Type B pancreatic cell (in vitro differentiated cells): ENCODE measurements at places on chromosomes 1 and 21. TPM values are rescaled to one million over a fixed set of nuclear protein-coding genes. Genes with fewer than 3 reads are reported as not detected.

AK5 gene
- total RNA-seq, result 1.0 and 3.4 TPM in 2 replicates

GRCh38 chr1:214455479-214455878 is 95.9 kb downstream of the PTPN14 start:
- DNase-seq, result no peak
- peaks cover 8% of the 10 kb centered on the region for H3K36me3 ChIP-seq
- H3K27ac ChIP-seq, result no peak overlapping the region
- no peak overlapping the region for H3K4me3 ChIP-seq

GNG4 gene
- total RNA-seq, result 28.5 and 64.2 TPM in 2 replicates

KDM1A gene
- 98.8 and 155 TPM in 2 replicates for total RNA-seq

DNA sequence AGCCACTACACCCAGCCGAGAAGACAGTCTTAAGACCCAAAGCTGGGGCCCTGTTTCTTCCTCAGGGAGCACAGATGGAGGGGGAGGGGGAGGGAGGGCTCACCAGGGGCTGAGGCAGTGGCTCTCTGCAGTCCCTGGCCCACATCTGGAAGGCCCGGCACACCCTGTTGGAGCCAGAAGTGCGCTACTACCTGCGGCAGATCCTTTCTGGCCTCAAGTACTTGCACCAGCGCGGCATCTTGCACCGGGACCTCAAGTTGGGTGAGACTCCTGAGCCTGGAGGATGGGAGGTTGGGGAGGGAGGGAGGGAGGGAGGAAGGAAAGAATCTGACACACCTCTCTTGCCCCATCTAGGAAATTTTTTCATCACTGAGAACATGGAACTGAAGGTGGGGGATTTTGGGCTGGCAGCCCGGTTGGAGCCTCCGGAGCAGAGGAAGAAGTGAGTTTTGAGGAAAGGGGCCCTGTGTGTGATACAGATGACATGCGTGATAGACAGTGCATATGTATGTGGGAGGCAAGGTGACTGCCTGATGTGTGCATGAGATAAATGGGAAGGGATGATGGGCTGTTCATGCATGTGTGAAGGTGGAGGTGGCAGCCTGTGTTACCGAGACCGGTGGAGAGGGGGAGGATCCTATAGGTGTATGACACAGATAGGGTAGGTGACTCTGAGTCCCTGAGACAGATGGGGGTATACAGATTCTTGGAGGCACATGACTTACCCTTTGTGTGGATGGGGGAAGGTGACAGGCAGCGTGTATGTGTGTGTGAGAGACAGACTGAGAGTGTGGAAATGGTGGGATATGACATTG is 1.5 kb downstream of the PLK3 start:
- no peak for DNase-seq
- peak overlapping the region; percentile 69 for H3K27ac ChIP-seq
- peaks cover 15% of the 10 kb centered on the region for H3K4me1 ChIP-seq
- H3K36me3 ChIP-seq, result peaks cover 15% of the 10 kb centered on the region

DNA sequence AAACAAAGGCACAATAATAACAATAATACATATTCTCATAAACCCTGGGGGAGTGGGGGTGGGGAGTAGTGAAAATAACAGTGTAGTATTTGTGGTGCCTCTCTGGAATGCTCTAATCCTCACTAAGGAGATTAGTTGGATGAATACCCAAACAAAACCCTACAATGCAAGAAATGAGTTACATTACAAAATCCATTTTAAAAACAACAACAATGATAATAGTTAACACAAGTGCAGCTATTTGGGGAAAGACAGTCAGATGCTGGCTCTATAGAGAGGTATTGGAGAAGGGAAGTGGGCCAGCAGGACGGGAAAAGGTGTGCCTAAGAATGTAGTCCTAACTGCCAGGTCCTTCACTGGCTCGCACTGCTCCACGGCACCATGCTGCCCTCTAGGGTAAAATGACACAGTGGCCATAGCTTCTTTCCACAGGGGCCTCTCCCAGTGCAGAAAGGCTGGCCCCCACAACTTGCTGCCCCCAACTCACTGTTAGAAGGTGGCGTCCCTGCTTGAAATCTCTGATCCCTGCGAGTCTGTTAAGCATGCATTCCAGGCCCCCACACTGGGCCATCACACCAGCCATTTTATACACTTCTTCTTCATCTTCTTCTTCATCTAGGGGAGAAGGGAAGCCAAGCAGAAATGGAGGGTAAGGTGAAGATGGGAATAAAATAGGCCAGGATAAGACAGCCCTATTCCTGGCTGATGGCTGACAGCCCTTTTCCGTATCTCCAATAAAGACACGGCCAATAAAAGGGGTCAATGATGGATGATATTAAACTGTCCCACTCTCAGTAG is 113.8 kb downstream of the UBR4 start:
- no peaks in the 10 kb centered on the region for H3K27me3 ChIP-seq
- DNase-seq, result no peak
- peak overlapping the region; percentile 35 for H3K27ac ChIP-seq
- no peak overlapping the region for H3K4me3 ChIP-seq

DNA sequence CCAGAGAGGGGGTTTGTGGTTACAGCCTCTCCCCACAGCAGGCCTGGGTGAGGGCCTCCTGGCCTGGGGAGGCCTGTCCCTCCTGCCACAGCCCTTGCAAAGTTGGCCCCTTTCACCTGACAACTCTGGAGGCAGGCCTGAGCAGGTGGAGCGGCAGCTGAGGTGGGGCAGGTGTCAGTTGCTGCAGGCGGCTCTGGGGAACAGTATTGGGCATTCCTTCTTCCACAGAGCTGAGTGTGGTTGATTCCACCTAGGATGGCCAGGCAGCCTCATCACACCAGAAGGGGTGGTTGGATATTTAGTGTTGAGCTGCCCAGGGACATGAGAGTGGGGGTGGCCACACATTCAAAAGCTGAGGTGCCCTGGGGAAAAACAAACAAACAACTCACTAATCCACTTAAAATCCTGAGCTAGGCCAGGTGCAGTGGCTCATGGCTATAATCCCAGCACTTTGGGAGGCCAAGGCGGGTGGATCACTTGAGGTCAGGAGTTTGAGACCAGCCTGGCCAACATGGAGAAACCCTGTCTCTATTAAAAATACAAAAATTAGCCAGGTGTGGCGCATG is 31.1 kb downstream of the PIGP start:
- no peak overlapping the region for H3K27ac ChIP-seq
- DNase-seq, result no peak
- H3K4me1 ChIP-seq, result no peaks in the 10 kb centered on the region
- no peaks in the 10 kb centered on the region for H3K27me3 ChIP-seq

DNA sequence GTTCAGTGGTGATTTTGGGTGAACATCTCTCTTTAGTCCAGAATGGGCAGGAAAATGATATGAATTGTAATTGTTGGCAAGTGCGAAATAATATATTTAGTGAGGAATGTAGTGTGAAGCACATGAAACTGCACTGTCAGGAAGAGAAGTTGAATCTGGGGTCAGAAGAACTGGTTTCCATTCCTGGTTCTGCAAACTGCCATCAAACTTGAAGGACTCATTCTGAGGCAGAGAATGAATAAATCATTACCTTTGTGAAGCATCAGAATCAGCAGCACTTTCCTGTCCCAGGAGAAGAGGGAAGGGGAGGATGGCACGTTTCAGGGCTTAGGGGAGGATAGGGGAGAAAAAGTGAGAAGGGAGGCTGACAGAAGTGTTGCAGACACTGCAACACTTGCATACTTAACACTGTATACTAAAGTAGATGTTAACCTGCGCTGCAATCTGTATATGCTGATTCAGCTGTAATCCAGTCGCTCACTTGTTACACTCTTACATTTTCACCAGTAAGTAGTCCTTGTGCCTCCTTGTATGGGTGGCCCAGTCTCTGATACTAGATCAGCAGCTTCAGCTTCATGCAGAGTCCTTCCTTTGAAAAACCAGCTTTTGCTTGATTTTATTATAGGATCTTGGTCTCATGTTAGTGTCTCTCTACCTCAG is 10.5 kb upstream of the RPTN start:
- H3K4me1 ChIP-seq, result no peaks in the 10 kb centered on the region
- no peaks in the 10 kb centered on the region for H3K27me3 ChIP-seq
- no peak for DNase-seq
- peak overlapping the region; percentile 18 for H3K4me3 ChIP-seq
- peak overlapping the region; percentile 85 for H3K27ac ChIP-seq
- no peaks in the 10 kb centered on the region for H3K36me3 ChIP-seq

DNA sequence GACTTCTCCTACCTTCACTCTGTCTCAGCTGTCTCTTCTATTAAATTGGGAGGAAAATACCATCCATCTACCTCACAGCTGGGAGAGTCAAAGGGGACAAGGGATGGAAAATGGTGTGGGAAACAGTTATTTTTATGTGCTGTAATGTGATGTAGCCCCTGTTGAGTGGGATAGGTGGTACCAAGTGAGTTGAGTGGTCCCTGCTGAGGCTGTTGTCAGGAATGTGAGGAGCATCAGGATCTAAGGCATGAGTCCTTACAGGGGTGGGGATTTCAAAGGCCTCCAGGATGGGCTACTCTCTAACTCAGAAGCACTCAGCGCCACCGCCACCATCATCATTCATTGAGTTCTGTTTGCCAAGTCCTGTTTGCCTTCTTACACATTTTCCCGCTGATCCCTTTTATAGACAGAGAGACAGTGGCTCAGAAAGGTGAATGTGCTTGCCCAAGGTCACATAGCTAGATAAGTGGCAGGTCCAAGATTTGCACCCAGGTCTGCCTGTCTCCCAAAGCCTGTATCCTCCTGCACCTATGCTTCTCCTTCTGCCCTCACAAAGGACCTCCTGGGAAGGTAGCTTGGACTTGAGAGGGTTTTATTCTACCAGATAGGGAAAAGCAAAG is 4.6 kb upstream of the ID3 start:
- H3K4me3 ChIP-seq, result peak overlapping the region; percentile 73
- no peaks in the 10 kb centered on the region for H3K36me3 ChIP-seq
- peak overlapping the region; percentile 99 for H3K27ac ChIP-seq
- DNase-seq, result no peak

GRCh38 chr21:39696196-39696595 is 48.8 kb upstream of the IGSF5 start:
- H3K36me3 ChIP-seq, result no peaks in the 10 kb centered on the region
- no peak for DNase-seq
- H3K4me3 ChIP-seq, result no peak overlapping the region
- H3K4me1 ChIP-seq, result no peaks in the 10 kb centered on the region

GRCh38 chr1:66848193-66848592 is 47.1 kb upstream of the INSL5 start:
- H3K4me1 ChIP-seq, result no peaks in the 10 kb centered on the region
- no peak overlapping the region for H3K27ac ChIP-seq
- no peaks in the 10 kb centered on the region for H3K27me3 ChIP-seq
- no peak for DNase-seq
- no peak overlapping the region for H3K4me3 ChIP-seq

HES3 gene
- not detected in 2 replicates for total RNA-seq

DNA sequence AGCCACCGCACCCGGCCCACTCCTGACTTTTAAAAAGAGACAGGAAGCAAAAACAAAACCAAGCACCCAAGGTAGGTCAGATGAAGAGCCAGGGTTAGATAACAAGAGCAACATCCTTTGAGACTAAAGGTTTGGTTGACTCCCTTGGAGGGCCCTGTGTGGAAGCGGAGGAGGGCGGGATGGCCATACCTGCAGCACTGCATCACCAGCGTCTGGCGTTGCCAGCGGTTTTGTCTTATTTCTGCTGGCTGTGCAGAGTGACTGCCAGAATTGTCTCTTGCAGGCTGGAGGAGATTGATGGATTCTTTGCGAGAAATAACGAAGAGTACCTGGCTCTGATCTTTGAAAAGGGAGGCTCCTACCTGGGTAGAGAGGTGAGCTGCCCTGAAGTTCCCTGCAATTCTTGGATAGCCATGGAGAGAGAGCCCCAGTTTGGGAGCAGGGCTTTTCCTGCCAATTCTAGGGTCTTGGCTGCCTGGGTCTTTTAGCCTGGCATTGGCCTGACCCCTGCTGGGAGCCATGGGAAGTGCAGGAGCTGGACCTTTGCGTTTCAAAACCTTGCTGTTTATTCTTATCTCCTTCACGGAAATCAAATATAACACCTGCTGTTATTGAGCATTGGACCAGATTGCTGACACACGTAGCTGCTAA is 24.0 kb downstream of the QSOX1 start:
- DNase-seq, result no peak
- H3K27ac ChIP-seq, result no peak overlapping the region
- H3K4me3 ChIP-seq, result no peak overlapping the region
- H3K27me3 ChIP-seq, result no peaks in the 10 kb centered on the region
- no peaks in the 10 kb centered on the region for H3K36me3 ChIP-seq
- no peaks in the 10 kb centered on the region for H3K4me1 ChIP-seq
